Aorta (tissue), 5 donors: ENCODE measurements at places on chromosomes 5 and 9. TPM values are rescaled to one million over a fixed set of nuclear protein-coding genes. Genes with fewer than 3 reads are reported as not detected.

Gene PCDHB7
- total RNA-seq = 5.0 TPM

Gene SLC1A1
- 3.0 TPM for total RNA-seq

Gene GOLM1
- 29.4 TPM for total RNA-seq

Gene CACFD1
- total RNA-seq = 11.5 TPM

Gene ADAMTSL2
- 1.9 TPM for total RNA-seq

Gene FGF1
- 24.4 TPM for total RNA-seq

Gene PRR7
- 1.9 TPM for total RNA-seq

Gene ECM2
- 65.6 TPM for total RNA-seq

Gene ZNF189
- total RNA-seq = 23.3 TPM

DNA sequence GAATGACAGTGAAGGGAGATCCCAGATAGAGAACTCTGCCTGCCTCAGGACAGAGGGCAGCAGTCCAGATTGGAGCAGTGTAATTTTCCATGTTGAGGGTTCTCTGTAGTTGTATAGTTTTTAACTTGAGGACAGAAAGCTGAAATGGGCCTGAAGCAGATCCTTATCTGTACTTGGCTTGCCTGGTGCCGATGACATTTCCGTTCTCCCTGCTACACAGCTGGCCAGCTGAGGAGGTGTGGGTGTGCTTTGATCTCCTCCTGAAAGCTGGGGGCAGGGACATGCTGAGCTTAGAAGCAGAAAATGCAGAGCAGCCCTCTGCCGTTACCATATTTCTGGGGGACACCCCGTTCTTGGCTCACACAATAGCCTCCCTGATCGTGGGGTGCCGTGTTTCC, 10.5 kb downstream of the GLRX start:
- peak; percentile 59 for DNase-seq

DNA sequence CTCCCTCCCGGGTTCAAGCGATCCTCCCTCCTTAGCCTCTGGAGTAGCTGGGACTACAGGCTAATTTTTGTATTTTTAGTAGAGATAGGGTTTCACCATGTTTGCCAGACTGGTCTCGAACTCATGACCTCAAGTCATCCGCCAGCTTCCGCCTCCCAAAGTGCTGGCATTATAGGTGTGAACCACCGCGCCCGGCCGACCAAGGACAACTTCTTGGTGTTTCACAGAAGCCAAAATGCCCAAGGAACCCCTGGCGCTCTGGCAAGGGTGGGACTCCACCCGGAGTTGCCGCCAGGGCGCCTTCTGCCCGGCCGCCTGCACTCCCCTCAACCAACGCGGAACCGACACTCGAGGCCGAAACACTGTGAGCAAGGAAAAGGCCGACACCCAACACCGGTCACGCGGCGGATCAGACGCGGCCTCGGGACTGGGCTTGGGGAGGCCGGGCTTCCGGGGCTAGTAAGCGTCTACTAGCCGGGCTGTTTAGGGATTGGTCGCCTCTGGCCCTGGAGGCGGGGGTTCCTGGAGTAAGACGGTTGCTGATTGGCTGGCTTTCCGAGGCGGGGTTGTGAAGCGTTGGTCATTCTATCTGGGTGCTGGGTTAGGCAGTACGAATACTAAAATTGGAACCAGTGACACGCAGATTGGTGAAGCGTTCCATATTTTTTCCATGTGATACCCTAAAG, 7.7 kb upstream of the CFAP157 start:
- peak; percentile 97 for DNase-seq

DNA sequence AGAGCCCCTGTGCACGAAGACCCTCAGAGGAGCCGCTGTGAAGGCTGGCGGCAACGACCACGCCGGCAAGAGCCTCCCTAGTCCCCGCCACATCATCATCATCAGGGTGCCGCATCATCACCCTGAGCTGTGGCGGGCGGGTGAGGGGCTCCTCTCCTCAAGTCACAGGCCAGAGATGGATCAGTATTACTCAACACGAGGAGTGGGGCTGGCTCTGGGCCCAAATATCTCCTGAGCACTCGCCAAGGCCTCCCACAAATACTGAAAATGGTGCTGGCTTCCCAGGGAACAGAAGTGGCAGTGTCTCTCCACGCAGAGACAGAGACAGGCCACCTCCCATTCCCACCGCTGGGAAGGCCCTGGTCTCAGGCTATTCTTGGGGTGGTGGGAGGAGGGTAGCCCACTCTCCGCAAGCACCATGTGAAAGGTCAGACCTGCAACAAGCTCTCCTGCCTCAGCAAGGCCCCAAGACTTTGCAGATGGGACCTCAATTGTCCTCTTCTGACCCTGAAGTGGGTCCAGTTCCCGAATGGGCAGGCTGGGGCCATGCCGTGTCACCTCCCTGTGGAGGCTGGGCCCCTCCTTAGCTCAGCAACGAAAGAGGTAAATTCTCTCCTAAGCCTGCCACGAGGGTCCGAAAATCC, 39.3 kb upstream of the ZNF354A start:
- no peak for DNase-seq

- DNase-seq = no peak
Measured at GRCh38 chr5:147481376-147481775, 28.5 kb downstream of the DPYSL3 start.

DNA sequence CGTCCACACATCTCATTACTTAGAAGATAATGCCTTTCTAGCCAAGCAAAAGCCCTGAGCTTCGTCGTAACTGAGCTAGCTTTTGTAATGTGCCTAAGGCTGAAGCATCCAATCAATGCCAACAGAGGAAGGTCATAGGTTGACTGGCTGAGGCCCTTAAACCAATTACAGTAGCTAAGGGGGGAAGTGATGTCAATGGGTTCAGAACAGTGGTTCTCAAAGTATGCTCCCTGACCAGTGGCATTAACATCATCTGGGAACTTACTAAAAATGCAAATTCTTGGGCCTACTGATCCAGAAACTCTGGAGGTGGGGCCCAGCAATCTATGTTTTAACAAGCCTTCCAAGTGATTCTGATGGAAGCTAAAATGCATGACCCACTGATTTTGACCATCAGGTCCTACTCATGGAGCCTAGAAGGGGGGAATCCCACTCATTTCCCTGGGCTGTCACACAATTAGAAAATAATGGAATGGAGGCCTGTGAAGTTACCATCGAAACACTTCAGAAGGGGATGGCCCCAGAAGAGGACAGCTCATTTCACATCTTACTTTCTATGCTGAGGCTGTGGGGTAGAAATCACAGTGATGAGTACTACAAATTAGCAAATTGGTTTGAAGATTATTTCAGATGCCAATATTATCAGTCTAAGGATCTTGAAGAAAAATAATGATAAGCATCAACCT, 4.8 kb upstream of the VLDLR start:
- DNase-seq = no peak

DNA sequence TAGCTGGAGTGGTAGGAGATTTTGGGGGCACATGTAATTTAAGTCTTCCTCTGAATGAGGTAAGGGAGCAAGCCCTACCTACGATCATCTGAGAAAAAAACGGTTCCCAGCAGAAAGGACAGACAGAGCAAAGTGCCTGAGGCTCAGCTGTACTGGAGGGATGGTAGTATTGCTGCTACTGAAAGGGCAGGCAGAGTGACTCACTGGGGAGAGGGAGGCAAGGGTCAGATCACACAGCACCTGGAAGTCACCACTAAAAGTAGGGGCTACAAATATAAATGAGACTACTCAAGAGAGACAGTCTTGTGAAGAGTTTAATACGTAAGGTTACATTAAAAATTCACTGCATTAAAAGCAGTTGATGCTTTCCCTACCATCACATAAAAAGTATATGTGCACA, 75.9 kb downstream of the NFIB start:
- DNase-seq = no peak

DNA sequence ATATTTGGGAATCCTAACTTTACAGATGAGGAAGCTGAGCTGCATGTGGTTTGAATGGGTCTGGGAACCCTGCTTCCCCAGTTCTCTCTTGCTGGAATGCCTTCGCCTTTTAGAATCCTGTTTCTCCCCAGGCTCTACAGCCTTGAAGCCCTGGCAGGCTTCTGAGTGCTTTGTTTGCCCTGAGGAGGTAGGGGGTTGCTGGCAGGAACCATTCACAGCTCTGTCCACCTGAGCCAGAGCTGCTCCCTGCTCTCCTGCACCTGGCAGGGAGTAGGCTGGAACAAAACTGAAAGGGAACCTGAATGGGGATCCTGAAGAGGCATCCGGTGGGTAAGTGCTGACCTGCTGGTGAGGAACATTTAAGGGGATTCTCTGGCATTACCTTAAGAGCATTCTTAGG, 33.0 kb downstream of the KIF4B start:
- no peak for DNase-seq

- no peak for DNase-seq
Measured at GRCh38 chr5:15837551-15838289, 337.7 kb downstream of the FBXL7 start.

- DNase-seq = peak; percentile 73
Measured at GRCh38 chr5:132419502-132420468, 50.3 kb downstream of the SLC22A5 start.

GRCh38 chr9:89591274-89592212, 13.3 kb upstream of the GADD45G start:
- peak; percentile 44 for DNase-seq

GRCh38 chr9:73059247-73059646, 92.4 kb upstream of the ANXA1 start:
- DNase-seq = no peak

DNA sequence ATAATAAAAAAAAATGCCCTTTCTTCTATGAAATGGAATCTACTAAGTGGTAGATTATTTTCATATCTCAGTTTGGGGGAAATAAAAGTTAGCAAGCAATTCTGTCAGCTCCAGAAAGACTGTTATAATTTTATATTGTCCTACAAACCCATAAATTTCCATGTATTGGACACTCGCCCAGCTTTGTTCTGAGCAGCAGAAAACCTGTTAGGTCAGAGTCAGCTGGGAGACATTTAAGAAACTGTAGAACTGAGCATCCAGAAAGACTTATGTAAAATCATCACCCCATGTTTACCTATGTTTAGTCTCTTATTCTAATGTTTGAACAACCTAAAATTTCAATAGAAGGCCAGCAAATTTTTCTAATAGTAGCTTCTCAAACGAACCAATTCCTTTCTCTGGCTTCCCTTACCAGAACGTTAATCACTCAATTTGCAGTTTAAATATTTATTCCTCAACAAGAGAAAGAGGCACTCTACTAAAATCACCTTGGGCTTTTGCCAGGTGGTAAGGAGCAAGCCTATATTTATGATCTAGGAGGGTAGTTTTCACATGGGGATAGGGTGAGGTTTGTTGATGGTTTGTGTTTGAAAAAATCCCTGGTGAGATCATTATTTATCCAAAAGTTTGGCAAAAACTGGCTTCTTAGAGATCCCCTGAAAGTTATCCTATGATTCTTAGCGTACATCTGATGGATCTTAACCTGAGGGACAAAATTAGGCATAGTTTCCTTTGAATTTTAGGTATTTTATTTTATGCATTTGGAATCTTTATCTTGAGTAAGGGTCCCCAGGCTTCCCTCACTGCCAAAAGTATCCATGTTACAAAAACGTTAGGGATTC, 34.4 kb downstream of the MACROH2A1 start:
- DNase-seq = no peak

DNA sequence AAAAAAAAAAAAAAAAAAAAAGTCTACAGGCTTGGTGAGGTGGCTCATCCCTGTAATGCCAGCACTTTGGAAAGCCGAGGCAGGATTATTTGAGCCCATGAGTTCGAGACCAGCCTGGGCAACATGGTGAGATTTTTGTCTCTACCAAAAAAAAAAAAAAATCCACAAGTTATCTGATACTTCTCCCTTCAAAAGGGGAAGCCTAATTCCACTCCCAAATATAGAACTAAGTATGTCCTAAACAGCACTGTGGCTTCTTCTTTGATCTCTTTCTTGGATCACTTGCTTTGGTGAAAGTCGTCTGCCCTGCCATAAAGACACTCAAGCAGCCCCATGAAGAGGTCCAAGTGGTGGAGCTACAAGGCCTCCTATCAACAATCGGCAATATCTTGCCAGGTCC, 18.8 kb upstream of the STING1 start:
- no peak for DNase-seq

DNA sequence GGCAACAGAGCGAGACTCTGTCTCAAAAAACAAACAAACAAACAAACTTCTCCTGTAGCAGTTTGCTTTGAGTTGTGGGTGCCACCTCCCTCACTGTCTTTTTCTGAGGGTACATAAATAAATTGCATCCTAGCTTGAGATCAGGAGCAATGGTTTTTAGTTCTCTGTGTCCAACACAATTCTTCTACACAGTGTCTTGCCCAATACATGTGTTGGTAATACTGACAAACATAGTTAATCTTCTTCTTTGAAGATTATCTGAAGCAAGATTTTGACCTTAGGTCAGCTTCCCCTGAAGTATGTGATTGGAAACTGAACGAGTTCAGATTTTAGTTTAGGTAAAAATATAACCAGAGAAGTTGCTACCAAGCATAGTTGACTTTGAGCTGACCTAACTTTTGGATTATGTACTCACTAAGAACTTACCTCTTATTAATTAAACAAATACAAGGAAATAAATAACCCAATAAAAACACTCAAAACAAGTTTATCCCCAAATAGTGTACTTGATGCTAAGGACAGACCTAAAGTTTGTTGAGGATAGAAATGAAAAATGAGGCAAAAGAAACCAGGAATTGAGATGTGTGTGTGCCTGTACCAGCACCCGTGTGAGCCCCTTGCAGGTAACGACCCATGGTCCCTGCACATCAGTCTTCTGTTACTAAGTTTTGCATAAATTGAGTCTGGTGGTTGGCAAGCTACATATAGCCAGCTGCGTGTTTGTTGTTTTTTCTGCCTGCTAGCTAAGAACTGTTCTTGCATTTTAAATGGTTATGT, 16.2 kb downstream of the TJP2 start:
- no peak for DNase-seq

DNA sequence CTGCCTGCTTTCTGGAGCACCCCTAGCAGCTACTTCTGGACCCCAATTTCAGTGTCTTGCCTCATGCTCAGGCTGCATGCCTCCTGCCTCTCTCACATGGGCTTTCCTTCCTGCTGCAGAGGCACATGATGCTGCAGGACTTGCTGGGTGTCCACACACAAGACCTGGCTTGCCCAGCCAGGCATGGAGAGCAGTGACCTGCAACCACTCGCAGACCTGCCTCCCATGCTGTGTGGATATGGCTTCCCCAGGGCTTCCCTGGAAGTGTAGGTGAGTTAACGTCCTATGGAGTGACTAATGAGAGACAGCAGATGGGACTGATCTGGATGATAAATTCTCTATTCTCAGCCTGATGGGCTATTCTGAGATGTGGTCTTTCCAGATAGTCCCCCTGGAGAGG, 53.2 kb upstream of the SMIM32 start:
- no peak for DNase-seq

- DNase-seq = peak; percentile 48
Measured at GRCh38 chr5:1823381-1824034, 22.3 kb downstream of the NDUFS6 start.

DNA sequence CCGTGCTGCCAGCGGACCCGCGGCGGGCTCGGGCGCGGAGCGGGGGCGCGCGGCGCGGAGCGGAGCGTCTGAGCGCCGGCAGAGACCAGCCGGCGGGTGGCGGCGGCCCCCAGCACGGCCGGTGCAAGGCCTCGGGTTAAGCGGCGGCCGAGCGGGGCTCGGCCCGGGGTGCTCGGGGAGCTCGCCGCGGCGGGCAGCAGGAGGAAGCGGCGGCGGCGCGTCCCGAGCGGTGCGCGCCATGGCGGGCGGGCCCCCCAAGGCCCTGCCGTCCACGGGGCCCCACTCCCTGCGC, 150 bp downstream of the SNX30 start:
- DNase-seq = no peak

DNA sequence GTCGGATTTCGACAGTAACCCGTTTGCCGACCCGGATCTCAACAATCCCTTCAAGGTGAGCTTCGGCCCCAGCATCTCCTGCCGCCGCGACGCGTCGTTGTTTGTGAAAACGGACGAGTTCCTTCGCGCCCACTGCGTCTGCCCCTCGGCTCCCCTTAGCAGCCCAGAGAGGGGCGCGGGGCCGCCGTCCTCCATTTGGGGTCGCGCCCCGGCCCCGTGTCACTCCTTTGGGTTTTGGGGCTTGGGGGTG, 182 bp downstream of the SCAMP1 start:
- no peak for DNase-seq
